ENCODE measurements at places on chromosomes 4 and X.

GRCh38 chrX:103847174-103847870 lies 15.3 kb upstream of the RAB9B start:
- H3K36me3 ChIP-seq, result no peaks in the 10 kb centered on the region
- peaks cover 9% of the 10 kb centered on the region for H3K27me3 ChIP-seq
- H3K4me1 ChIP-seq, result no peaks in the 10 kb centered on the region
- no peak overlapping the region for H3K4me3 ChIP-seq

DNA sequence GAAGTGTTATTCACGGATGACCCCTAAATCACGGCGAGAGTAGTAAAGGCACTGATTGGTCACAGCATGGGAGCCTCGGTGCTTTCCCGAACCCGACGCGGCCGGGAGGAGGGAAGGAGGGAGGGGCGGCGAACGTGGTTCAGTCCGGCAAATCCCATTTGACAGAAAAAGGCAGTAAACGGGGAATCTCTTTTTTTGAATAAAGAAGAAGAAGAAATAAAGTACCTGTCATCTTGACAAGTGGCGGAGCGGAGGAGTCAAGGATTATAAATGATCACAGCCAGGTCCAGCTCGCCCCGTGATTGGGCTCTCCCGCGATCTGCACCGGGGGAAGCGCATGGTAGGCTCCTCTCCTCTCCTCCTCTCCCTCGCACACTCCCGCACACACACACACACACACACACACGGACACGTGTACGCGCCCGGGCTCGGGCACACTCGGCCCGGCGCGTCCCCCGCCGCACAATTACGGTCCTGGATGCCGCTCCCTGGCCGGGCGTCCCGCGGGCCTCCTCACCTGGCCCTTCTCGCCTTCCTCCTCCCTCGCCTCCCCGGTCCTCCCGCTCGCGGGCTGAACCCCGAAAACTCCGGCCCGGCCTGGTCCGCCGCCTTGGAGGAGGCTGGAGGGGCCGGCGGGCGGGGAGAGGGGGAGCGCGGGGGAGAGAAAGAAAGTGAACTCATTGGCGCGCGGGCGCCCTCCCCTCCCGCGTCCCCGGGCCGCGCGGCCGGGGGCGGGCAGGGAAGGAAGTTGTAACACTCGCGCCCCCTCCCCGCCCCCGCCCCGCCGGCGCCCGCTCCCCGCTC lies 99.2 kb upstream of the TENM3 start:
- no peak overlapping the region for H3K27ac ChIP-seq
- H3K27me3 ChIP-seq, result peaks cover 71% of the 10 kb centered on the region
- H3K4me3 ChIP-seq, result peak overlapping the region; percentile 32
- no peaks in the 10 kb centered on the region for H3K4me1 ChIP-seq

- H3K4me1 ChIP-seq, result no peaks in the 10 kb centered on the region
- H3K27me3 ChIP-seq, result no peaks in the 10 kb centered on the region
- H3K4me3 ChIP-seq, result no peak overlapping the region
- DNase-seq, result no peak
- no peaks in the 10 kb centered on the region for H3K36me3 ChIP-seq
Observed at GRCh38 chr4:34181311-34181841, 2062.9 kb downstream of the ARAP2 start.

- H3K27me3 ChIP-seq, result no peaks in the 10 kb centered on the region
- no peak overlapping the region for H3K4me3 ChIP-seq
- peaks cover 21% of the 10 kb centered on the region for H3K36me3 ChIP-seq
- peak overlapping the region; percentile 41 for H3K27ac ChIP-seq
Observed at GRCh38 chr4:148081267-148081666, 349.4 kb downstream of the ARHGAP10 start.

DNA sequence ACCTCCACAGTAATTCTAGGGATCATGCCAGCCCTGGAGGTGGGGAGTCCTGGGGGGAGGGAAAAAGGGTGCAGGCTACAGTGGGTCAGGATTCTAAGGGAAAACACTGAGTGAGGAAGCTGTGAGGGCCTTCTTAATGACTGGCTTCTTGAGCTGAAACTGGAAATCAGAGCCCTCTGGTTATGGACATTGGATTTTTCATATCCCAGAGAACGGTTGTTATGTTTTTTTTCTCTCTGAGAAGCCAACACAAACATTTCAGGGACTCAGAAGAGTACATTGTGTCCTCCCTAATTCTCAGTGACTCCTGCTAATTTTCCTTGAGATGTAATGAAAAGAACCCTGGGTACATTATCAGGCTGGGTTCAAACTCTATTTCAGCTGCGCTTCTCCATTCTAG lies 162.4 kb upstream of the PRDX4 start:
- no peak overlapping the region for H3K4me3 ChIP-seq
- no peaks in the 10 kb centered on the region for H3K27me3 ChIP-seq
- DNase-seq, result no peak
- no peaks in the 10 kb centered on the region for H3K4me1 ChIP-seq
- H3K36me3 ChIP-seq, result no peaks in the 10 kb centered on the region

GRCh38 chr4:152719801-152720556 lies 40.2 kb upstream of the TMEM154 start:
- H3K36me3 ChIP-seq, result no peaks in the 10 kb centered on the region
- H3K27ac ChIP-seq, result no peak overlapping the region
- no peaks in the 10 kb centered on the region for H3K4me1 ChIP-seq
- H3K27me3 ChIP-seq, result peaks cover 10% of the 10 kb centered on the region
- no peak for DNase-seq

DNA sequence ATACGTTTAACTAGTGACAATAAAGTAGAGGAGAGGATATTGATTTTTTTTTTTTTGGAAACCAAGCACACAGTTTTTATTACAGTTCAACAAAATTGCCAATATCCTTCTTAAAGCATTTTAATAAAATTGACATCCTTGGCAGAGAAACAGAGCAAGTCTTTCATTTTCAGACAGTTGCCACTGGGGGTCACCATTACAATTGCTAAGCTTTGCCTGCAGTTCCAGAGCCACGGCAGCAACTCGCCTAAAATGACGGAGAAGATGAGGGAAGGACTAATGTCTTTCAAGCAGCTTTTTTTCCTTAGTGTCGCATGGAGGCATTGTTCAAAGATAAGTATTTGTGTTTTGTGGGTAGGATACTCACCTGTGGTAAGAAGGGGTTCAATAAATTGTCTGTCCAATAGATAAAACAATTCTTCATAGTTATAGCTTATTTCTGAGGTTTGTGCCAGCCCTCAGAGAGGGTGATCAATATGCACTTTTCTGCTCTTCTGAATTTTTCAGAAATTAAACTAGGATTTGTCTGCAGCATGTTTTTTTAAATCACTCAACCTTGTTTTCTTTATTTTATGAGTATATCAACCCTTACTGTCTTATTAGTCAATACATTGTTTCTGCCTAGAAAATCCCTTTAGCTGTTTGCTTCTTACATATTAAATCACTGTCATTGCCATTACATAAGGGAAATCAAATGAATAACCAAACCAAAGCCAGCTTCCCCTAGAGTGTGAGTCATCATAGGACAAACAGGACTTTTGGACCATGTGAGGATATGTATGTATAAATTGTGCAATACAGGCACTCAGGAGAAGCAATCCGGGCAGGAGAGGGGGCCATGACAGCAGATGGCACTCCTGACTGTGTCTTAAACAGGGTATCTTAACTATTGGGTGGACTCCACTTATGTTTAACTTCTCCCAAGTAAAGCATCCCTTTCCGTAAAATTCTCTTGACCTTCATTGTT lies 508.1 kb upstream of the ARX start:
- H3K27ac ChIP-seq, result no peak overlapping the region
- H3K27me3 ChIP-seq, result no peaks in the 10 kb centered on the region
- no peaks in the 10 kb centered on the region for H3K4me1 ChIP-seq

- H3K4me3 ChIP-seq, result no peak overlapping the region
- no peaks in the 10 kb centered on the region for H3K4me1 ChIP-seq
- H3K36me3 ChIP-seq, result no peaks in the 10 kb centered on the region
- no peak for DNase-seq
Observed at GRCh38 chr4:46954643-46955042, 38.7 kb downstream of the GABRA4 start.

DNA sequence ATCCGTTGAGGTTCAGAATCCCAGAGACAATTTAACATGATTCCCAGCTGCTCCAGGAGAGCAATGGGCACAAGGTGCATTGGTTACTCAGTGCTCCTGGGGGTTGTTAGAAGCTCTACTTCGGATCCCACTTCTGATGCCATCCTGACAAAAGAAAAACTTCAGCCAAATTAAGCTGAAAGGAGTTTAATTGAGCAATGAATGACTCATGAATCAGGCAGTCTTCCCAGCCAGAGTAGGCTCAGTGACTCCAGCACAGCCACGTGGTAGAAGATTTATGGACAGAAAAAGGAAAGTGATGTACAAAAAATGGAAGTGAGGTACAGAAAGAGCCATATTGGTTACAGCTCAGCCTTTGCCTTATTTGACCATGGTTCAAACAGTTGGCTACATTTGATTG lies 95.7 kb downstream of the PWWP3B start:
- no peaks in the 10 kb centered on the region for H3K27me3 ChIP-seq
- H3K27ac ChIP-seq, result no peak overlapping the region
- DNase-seq, result no peak
- no peaks in the 10 kb centered on the region for H3K4me1 ChIP-seq
- no peak overlapping the region for H3K4me3 ChIP-seq
- H3K36me3 ChIP-seq, result no peaks in the 10 kb centered on the region

DNA sequence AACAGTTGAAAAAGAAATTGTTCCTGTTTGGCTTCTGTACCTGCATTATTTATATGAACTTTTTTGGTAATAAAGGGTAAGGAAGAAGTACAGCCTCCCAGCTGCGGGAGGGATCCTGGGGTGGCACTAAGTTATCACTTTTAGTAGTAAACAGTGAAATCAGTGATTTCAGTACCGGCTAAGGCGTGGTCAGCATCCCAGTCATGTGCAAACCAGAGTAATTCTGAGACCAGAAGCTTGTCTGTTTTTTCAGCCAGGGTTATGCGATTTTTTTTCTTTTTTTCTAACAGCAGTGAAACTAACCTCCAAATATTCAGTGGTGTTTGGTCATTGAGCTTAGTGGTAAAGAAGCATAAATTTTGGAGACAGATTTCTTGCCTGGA lies 3.3 kb downstream of the EGF start:
- peaks cover 61% of the 10 kb centered on the region for H3K27me3 ChIP-seq
- H3K27ac ChIP-seq, result no peak overlapping the region
- H3K4me3 ChIP-seq, result no peak overlapping the region
- DNase-seq, result no peak
- H3K4me1 ChIP-seq, result no peaks in the 10 kb centered on the region
